Fibroblast of skin of scalp (primary cell): ENCODE measurements at places on chromosomes 12 and 14.

- no peak for DNase-seq
These were observed 1.6 kb upstream of the PAX9 start for GRCh38 chr14:36659822-36660735.

DNA sequence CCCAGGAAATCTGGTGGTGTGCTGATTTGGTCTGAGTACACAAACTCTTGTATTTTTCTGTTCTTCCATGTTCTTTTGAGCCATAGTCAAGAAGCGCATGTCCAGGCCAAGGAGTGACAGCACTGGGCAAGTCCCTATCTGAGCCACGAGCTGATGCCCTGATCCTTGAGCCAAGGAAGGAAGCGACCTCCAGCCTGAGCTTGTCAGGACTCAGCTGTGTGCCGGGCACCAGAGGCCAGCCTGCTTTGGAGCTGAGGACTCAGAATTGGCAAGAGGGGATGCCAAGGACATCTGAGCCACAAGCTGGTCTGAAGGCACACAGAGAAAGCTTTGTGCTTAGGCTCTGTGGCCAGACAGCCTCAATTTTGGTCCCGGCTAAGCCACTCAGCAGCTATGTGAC is 52.6 kb downstream of the GALNT16 start:
- no peak for DNase-seq

GRCh38 chr14:78700236-78700635 is 530.1 kb downstream of the NRXN3 start:
- DNase-seq, result peak; percentile 6

DNA sequence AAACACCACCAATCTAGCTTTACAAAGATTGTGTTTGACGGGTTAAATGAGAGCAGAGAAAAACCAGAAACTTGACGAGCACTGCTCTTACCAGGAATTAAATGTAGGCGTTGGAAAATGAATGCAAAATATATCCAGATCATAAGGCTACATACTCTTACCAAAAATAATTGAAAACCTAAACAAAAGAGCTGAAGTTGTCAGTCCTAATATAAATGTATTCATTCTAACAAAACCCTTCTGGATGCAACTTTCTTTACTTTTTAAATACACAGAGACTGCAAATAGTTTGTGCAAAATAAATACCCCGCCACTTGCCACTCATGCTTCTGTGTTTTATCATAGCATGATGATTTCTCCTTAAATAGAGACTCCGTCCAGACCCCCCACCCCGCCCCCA is 32.7 kb downstream of the RAD9B start:
- no peak for DNase-seq

DNA sequence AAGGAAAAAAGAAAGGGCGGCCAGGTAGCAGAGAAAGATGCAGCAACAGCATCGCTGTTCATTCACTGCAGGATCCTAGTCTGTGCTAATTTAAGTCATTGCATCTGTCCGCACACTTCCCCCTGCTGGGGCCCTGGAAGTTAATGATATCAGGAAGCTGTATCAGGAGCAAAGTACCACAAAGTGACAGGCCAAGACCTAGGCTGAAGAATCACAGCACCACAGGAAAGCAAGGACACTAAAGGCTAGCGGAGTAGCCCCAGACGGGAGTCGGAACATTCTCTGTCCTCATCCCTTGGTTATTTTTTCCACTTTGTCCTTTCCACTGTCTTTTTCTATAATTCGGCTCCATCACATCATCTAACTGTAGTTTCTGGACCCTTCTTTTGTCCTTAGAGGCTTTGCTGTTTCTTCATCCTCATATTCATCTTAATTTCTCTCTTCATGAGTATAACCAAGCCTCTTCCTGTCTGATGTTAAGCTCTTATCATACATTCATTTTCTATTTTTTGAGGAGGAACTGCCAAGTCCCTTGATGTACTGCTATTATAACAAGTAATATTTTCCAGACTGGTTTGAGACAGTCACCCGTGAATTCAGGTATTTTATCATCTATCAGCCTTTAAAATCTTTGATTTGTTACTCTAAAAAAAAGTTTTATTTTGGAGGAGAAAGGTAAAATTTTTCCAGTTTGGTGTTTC is 28.3 kb downstream of the DUSP16 start:
- DNase-seq, result no peak

- DNase-seq, result no peak
These were observed 148.2 kb downstream of the ADGRD1 start for GRCh38 chr12:131101703-131102492.

DNA sequence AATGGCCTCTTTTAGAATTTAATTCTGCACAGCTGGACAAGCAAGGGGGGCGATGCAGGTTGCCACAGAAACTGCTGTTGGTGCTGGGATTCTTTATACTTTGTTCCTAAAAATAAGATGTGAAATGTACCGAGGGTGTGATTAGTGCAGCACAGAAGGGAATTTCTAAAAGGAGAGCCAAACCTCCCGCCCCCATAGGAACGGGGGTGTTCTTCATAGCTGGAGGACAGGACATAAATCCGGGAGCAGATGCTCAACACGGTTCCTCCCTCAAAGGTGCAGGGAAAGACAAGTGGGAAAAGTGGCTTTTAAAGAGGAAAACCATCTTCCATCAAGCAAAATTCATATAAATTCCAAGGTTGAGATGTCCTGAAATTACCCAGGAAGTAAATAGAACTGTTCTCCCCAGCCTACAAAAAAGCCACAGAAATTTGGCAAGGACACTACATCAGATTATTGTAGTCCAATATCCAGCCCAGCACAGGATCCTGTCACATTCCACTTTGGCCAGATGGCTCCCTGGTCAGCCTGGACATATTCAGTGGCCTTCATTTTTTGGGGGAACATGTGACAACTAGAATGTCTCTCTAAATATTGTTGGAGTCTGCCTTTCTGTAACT is 51.4 kb upstream of the TMX1 start:
- no peak for DNase-seq

GRCh38 chr12:64178122-64178521 is 44.0 kb downstream of the KICS2 start:
- DNase-seq, result peak; percentile 83

GRCh38 chr12:130053651-130054069 is 108.6 kb upstream of the FZD10 start:
- DNase-seq, result no peak

- no peak for DNase-seq
These were observed 2.4 kb downstream of the CBLN3 start for GRCh38 chr14:24426912-24427536.

- peak; percentile 54 for DNase-seq
These were observed 199.7 kb upstream of the ATXN7L3B start for GRCh38 chr12:74337951-74338350.

DNA sequence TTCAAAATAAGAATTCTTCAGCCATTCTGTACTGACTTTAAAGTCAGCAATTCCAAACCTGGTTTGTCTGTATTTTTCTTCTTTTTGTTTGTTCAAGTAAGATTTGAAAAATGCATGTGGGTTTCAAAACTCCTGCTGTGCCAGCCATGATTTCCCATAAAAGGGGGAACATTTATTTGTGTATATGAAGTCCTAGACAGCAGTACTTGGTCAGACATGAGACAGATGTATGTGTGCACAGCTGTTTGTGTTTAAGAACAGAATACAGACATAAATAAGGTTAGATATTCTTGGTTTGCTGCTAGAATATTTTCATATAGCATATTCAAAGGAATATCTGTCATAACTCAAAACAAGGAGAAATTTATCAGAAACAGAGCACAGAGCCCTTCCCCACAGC is 236.0 kb downstream of the ADAMTS20 start:
- peak; percentile 92 for DNase-seq

GRCh38 chr14:62734831-62735230 is 310.4 kb downstream of the KCNH5 start:
- no peak for DNase-seq

DNA sequence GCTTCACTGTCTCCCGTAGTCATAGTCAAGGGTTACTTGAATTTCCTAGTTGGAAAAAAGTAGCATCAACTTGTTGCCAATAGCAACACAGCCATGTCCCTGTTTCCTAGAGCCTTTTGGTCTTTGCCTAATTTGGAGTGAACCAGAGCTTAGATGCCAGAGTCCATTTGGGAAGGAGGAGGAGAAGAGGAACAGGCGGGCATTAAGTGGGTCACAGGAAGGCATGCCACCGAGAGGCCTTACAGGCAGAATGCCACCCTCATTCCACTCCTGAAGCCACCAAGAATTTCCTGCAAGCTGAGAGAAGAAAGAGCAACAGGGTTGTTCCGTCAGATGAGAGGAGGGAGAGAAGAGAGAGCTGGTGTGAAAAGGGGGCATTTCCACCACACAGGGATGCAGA is 339.5 kb downstream of the DPF3 start:
- DNase-seq, result no peak

GRCh38 chr12:24996102-24996797 is 47.3 kb upstream of the BCAT1 start:
- no peak for DNase-seq

DNA sequence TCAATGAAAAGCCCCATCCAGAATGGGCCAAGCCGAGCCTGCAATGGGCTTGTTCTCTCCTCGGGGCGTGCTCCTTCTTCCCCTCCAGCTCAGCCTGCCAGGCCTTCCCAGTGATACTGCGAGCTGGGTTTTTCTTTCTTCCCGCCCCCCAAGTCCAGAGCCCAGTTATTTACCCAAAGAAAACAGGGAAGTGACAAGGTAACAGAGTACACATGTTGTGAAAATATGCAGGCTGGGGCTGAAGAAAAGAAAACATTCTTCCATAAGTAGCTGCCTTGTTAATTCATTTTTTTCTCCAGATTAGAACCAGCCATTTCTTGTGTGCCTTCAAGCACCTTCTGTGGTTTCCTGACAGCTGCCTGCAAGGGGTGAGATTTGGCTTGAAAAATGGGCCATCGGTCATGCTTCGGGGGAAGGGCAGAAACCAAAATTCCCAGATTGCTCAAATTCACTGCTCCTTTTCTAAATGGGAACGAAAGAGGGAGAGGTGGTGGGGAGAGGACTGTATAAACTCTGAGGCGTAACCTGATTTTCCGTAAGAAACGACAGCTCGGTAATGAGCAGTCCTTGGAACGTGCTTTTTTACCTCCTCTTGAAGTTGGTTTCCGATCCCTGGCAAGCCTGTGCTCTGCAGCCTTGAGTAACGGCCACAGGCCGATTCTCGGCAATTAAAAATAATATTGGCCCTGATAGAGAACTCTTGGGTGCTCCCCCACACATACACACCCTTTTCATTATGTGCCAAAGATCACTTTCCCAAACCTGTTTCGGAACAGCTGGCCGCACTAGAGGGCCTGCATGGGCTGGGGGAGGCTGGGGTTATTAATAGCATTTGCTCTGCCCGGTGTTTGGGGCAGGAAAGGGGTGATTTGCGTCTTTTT is 229.4 kb downstream of the ZFP36L1 start:
- peak; percentile 62 for DNase-seq

DNA sequence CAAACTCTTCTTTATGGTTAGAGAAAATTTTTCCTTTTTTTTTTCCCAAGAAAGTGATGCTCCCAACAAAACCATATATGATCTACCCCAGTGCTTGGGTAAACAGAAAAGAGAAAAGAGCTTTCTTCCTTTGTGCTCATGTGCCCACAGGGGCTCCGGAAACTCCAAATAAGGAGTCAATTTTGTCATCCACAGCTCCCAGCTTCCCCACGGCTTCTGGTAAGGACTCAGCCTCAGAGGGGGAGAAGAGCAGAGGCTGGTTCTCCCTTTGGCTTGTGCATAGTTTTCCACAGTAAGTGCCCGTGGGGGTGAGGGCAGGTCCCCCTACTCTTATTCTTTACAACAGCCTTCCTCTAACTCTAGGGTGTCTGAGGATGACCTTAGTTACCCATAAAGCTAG is 13.3 kb upstream of the RGS6 start:
- DNase-seq, result peak; percentile 2

DNA sequence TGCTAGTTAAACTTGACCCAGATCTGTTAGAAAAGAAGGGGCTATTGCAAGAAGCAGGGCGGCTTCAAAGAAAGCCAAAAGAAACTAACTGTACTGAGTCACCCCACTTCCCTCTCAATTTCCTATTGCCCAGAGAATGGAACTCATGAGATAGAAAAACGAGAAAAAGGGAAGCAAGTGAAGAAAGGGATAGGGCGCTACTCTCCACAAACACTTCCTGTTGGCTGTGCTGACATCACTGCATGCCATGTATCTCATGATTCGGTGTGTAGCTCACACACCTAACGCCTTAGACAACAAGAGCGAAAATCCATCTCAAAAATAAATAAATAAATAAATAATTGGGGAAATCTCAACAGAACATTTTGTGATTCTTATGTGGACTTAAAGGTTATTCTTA is 13.0 kb upstream of the P2RX4 start:
- no peak for DNase-seq

GRCh38 chr14:101229666-101230065 is 326.1 kb upstream of the RTL1 start:
- DNase-seq, result no peak

GRCh38 chr14:88962356-88962755 is 137.9 kb downstream of the TTC8 start:
- DNase-seq, result no peak

DNA sequence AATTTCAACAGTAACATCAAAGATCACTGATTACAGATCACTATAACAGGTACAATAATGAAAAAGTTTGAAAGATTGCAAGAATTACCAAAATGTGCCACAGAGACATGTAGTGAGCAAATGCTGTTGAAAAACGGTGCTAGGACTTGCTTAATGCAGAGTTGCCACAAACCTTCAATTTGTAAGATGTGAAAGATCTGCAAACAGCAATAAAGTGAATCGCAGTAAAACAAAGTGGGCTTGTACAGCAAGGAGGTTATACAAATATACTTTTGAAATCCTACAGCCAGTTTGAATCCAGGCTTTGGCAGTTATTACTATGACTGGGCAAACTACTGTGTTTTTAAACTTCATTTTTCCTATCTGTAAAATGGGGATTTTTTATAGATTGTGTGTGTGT is 1.0 kb upstream of the PLEKHA5 start:
- DNase-seq, result no peak

- no peak for DNase-seq
These were observed 509.9 kb downstream of the DIO2 start for GRCh38 chr14:79701371-79701770.

DNA sequence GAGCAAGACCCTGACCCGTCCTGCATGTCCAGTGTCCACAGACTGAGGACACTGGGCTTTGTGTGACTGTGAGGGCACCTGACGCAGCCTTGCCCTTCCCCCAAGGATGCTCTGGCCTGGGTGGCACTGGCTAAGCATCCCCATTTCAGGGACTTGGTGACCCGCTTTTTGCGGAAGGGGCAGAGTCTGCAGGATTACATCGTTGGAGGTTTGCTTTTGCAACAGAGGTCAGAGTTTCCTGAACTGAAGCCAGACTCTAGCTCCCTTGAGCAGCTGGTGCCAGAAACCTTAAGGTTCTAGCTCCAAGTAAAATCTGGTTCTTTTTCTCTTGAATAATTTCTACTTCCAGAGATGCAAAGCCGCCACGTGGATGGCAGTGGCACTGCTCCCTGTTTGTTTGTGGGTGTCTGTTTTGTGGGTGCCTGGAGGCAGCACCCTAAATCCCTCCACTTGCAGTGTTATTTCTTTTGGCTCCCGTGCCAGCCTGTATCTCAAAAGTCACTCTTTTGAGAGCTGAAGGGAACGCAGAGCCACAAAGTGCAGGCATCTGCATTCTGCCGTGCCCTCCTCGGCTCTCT is 184.7 kb downstream of the TSPAN9 start:
- no peak for DNase-seq
